Vein endothelial cell (primary cell): ENCODE measurements at places on chromosomes 2 and 18. TPM values are rescaled to one million over a fixed set of nuclear protein-coding genes. Genes with fewer than 3 reads are reported as not detected.

The C1QL2 gene
- total RNA-seq: not detected in 2 replicates

The NEU4 gene
- not detected in 2 replicates for total RNA-seq

The TRIM43 gene
- not detected in 2 replicates for total RNA-seq

The SLC38A11 gene
- total RNA-seq: not detected in 2 replicates

The ADGRF3 gene
- total RNA-seq: under 0.01 and 0.38 TPM in 2 replicates
